Cardiac septum (tissue), 1 donor: ENCODE measurements at places on chromosomes 4 and X. TPM values are rescaled to one million over a fixed set of nuclear protein-coding genes. Genes with fewer than 3 reads are reported as not detected.

CCNI gene
- 338 TPM for total RNA-seq

P2RY4 gene
- 0.24 TPM for total RNA-seq

AR gene
- 12.7 TPM for total RNA-seq

HPGD gene
- total RNA-seq: 2.4 TPM

HHIP gene
- total RNA-seq: 0.30 TPM

TAF7L gene
- not detected for total RNA-seq

SMR3B gene
- not detected for total RNA-seq

USP51 gene
- 2.1 TPM for total RNA-seq

MTNR1A gene
- not detected for total RNA-seq
